Kidney (tissue), 22 donors: ENCODE measurements at places on chromosomes 16 and 17. TPM values are rescaled to one million over a fixed set of nuclear protein-coding genes. Genes with fewer than 3 reads are reported as not detected.

- no peak for DNase-seq
- H3K4me1 ChIP-seq, result no peaks in the 10 kb centered on the region
- H3K4me3 ChIP-seq, result no peak overlapping the region
- no peaks in the 10 kb centered on the region for H3K27me3 ChIP-seq
- no peak overlapping the region for H3K27ac ChIP-seq
These were observed 644.1 kb downstream of the KCNJ2 start for GRCh38 chr17:70813355-70813930.

GRCh38 chr17:37399265-37399803 is 7.3 kb downstream of the ACACA start:
- H3K4me1 ChIP-seq, result no peaks in the 10 kb centered on the region
- H3K4me3 ChIP-seq, result no peak overlapping the region
- H3K27ac ChIP-seq, result no peak overlapping the region
- no peaks in the 10 kb centered on the region for H3K27me3 ChIP-seq

GRCh38 chr17:46031440-46031839 is 32.4 kb downstream of the STH start:
- H3K4me3 ChIP-seq, result no peak overlapping the region
- no peaks in the 10 kb centered on the region for H3K27me3 ChIP-seq
- no peak for DNase-seq
- peaks cover 17% of the 10 kb centered on the region for H3K36me3 ChIP-seq
- H3K4me1 ChIP-seq, result no peaks in the 10 kb centered on the region

DNA sequence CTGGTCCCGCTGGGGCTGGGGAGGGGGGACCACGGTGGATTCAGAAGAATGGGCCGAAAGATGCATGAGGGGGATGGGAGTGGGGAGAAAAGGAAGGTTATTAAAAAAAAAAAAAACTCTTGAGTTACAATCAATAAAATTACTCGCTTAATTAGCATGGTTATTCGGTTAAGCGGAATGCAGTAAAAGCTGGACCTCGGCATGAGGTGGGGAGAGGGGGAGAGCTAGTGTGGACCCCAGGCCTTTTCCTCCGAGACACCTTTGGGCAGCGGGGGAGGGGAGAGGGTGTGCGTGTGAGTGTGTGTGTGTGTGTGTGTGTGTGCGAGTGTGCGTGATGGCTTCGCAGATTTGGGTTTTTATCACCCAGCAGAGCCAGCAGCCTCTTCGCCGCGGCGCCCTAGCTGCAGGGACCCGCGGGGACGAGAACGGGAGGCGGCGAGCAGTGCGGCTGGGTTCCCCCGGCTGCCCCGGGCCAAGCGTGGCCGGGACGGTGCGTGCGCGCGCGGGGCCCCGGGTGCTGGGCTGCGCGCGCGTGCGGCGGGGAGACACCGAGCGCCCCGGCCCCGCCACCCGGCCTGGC is 3.7 kb downstream of the BAHCC1 start:
- H3K36me3 ChIP-seq, result no peaks in the 10 kb centered on the region
- no peaks in the 10 kb centered on the region for H3K27me3 ChIP-seq

DNA sequence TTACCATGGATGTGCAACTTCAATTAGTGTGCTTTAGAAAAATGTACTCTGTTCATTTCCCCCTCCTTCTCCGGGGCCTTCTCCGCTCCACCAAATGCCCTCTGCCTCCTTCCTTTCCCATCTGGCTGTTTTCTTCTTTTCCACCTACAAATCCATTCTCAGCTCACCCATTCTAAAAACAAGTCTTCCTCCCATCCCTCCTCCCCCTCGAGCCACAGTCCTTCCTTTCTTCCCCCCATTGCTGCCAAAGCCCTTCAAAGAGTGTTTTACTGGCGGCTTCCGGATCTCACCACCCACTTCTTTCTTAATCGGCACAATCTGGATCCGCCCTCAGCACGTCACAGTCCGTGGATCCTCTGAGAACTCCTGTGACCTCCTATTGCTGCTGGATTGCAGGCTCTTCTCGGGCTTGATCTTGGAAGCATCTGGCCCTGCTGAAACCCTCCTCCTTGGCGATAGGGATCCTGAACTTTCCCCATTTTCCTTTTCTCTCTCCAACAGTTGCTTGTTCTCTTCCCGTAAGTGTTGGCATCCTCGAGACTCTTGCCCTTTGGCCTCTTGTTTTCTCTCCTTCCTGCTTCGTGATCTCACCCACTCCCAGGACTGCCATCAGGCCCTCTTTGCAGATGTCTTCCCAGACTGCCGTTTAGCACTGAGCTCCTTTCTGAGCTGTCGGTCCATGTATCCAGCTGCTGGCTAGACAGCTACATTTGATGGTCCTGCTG is 36.0 kb upstream of the FBXO47 start:
- peak overlapping the region; percentile 45 for H3K27ac ChIP-seq
- DNase-seq, result peak; percentile 37
- H3K4me1 ChIP-seq, result no peaks in the 10 kb centered on the region
- no peak overlapping the region for H3K4me3 ChIP-seq
- H3K27me3 ChIP-seq, result no peaks in the 10 kb centered on the region

GRCh38 chr17:73749928-73750605 is 105.8 kb upstream of the SDK2 start:
- H3K27me3 ChIP-seq, result no peaks in the 10 kb centered on the region
- no peaks in the 10 kb centered on the region for H3K4me1 ChIP-seq
- H3K27ac ChIP-seq, result no peak overlapping the region
- no peaks in the 10 kb centered on the region for H3K36me3 ChIP-seq

- peaks cover 7% of the 10 kb centered on the region for H3K4me1 ChIP-seq
- H3K27ac ChIP-seq, result no peak overlapping the region
- H3K36me3 ChIP-seq, result no peaks in the 10 kb centered on the region
These were observed 14.9 kb upstream of the B4GALNT2 start for GRCh38 chr17:49117587-49118230.

GRCh38 chr17:41962111-41962510 is 4.5 kb upstream of the CNP start:
- H3K27ac ChIP-seq, result no peak overlapping the region
- H3K27me3 ChIP-seq, result no peaks in the 10 kb centered on the region
- DNase-seq, result no peak
- H3K4me1 ChIP-seq, result peaks cover 3% of the 10 kb centered on the region
- no peak overlapping the region for H3K4me3 ChIP-seq

DNA sequence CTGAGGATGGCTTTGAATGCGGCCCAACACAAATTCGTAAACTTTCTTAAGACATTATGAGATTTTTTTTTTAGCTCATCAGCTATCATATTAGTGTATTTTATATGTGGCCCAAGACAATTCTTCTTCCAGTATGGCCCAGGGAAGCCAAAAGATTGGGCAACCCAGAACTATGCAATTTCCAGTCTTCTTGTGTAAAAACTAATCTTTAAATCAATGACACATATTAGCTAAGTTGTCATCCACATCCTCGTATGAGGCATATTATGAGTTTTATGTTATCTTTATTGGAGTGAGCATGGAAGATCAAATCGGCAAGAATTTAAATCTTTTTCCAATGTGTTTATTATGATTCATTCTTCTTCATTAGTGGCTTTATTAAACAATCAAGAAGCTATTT is 198.6 kb upstream of the HSBP1 start:
- H3K4me1 ChIP-seq, result no peaks in the 10 kb centered on the region
- no peaks in the 10 kb centered on the region for H3K27me3 ChIP-seq
- no peaks in the 10 kb centered on the region for H3K36me3 ChIP-seq
- DNase-seq, result no peak
- no peak overlapping the region for H3K4me3 ChIP-seq
- H3K27ac ChIP-seq, result no peak overlapping the region

DNA sequence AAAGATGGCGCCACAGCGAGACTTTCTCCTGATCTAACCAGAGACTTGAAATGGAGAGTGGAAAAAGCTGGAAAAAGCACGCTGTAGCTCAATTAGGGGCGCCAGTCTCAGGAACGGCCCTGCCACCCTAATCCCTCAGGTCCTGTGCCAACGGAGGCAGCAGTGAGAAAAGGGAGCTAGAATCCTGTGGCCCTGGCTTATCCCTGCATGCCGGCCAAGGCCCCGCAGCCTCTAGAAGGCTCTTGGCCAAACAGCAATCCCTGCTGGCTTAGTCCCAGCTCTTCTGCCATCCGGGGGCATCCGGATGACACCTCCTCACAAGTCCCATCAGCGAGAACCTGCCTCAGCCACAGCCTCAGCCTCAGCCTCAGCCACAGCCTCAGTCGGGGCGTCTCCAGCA is 69.8 kb downstream of the MRM3 start:
- H3K27me3 ChIP-seq, result no peaks in the 10 kb centered on the region
- no peak overlapping the region for H3K4me3 ChIP-seq
- H3K36me3 ChIP-seq, result no peaks in the 10 kb centered on the region
- no peaks in the 10 kb centered on the region for H3K4me1 ChIP-seq
- no peak for DNase-seq

DNA sequence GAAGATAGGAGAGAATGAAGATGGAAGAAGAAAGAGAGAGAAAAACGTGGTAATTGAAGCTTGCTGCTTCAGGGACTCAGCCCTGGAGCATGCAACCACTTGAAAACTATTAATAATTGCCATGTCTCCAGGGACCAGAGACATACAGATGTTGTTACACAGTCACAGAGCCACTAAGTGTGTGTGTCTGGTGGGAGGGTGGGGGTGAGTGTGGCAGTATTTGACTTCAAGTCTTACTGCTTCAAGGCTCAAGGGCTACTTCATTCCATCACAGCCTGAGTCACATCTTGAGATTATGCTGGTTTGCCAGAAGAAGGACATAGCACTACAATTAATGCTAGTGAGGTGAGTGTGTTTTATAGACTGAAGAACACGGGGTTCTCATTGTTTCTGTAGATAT is 202.2 kb downstream of the CDH8 start:
- H3K4me1 ChIP-seq, result no peaks in the 10 kb centered on the region
- H3K36me3 ChIP-seq, result no peaks in the 10 kb centered on the region
- H3K4me3 ChIP-seq, result no peak overlapping the region

GRCh38 chr17:10314329-10314728 is 58.5 kb downstream of the MYH13 start:
- H3K4me3 ChIP-seq, result no peak overlapping the region
- no peaks in the 10 kb centered on the region for H3K36me3 ChIP-seq

- no peaks in the 10 kb centered on the region for H3K36me3 ChIP-seq
- H3K27me3 ChIP-seq, result no peaks in the 10 kb centered on the region
- no peaks in the 10 kb centered on the region for H3K4me1 ChIP-seq
- H3K4me3 ChIP-seq, result no peak overlapping the region
- H3K27ac ChIP-seq, result no peak overlapping the region
These were observed 27.9 kb upstream of the LRRC37A3 start for GRCh38 chr17:64947152-64947551.

GRCh38 chr16:66366433-66367299 is at the start of gene CDH5:
Gene CDH5, plus strand, starts transcription at chr16:66366691. Its CDS starts 12,647 bp downstream, at chr16:66379338.
- no peaks in the 10 kb centered on the region for H3K27me3 ChIP-seq
- H3K4me1 ChIP-seq, result no peaks in the 10 kb centered on the region
- peak within 1 kb of the TSS; percentile 33 for H3K4me3 ChIP-seq
- H3K36me3 ChIP-seq, result no peaks in the 10 kb centered on the region
- DNase-seq, result no peak

GRCh38 chr17:60730273-60730672 is 52.6 kb downstream of the BCAS3 start:
- no peaks in the 10 kb centered on the region for H3K4me1 ChIP-seq
- H3K36me3 ChIP-seq, result no peaks in the 10 kb centered on the region
- no peak overlapping the region for H3K4me3 ChIP-seq
- DNase-seq, result no peak
- H3K27me3 ChIP-seq, result no peaks in the 10 kb centered on the region

DNA sequence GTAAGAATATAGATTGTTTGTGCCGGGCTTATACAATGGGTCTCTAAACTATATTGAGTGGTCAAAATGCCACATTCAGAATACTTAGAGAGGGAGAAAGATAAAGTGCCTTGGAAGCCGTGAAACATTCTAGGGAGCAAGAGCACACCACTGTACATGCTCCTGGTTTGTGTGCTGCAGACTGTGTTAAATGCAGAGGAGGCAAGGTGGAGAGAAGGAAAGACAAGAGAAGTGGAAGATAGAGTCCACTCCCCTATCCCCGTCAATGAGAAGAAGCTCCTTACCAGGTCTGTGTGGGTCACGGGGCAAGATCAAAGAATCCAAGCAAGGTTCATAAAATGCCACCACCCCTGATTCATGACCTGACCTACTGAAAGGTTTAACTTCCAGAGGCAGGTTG is 267.1 kb upstream of the TBX2 start:
- H3K4me3 ChIP-seq, result no peak overlapping the region
- DNase-seq, result no peak
- no peaks in the 10 kb centered on the region for H3K27me3 ChIP-seq
- H3K4me1 ChIP-seq, result no peaks in the 10 kb centered on the region
- H3K27ac ChIP-seq, result no peak overlapping the region

- H3K27me3 ChIP-seq, result no peaks in the 10 kb centered on the region
- no peaks in the 10 kb centered on the region for H3K36me3 ChIP-seq
- peak; percentile 24 for DNase-seq
- peaks cover 6% of the 10 kb centered on the region for H3K4me1 ChIP-seq
- no peak overlapping the region for H3K4me3 ChIP-seq
- H3K27ac ChIP-seq, result no peak overlapping the region
These were observed 1.1 kb upstream of the PKMYT1 start for GRCh38 chr16:2981177-2981898.

GRCh38 chr16:26863931-26864330 is 202.8 kb upstream of the C16orf82 start:
- H3K4me1 ChIP-seq, result no peaks in the 10 kb centered on the region
- H3K27me3 ChIP-seq, result no peaks in the 10 kb centered on the region
- no peak overlapping the region for H3K4me3 ChIP-seq
- no peak overlapping the region for H3K27ac ChIP-seq
- DNase-seq, result peak; percentile 69

DNA sequence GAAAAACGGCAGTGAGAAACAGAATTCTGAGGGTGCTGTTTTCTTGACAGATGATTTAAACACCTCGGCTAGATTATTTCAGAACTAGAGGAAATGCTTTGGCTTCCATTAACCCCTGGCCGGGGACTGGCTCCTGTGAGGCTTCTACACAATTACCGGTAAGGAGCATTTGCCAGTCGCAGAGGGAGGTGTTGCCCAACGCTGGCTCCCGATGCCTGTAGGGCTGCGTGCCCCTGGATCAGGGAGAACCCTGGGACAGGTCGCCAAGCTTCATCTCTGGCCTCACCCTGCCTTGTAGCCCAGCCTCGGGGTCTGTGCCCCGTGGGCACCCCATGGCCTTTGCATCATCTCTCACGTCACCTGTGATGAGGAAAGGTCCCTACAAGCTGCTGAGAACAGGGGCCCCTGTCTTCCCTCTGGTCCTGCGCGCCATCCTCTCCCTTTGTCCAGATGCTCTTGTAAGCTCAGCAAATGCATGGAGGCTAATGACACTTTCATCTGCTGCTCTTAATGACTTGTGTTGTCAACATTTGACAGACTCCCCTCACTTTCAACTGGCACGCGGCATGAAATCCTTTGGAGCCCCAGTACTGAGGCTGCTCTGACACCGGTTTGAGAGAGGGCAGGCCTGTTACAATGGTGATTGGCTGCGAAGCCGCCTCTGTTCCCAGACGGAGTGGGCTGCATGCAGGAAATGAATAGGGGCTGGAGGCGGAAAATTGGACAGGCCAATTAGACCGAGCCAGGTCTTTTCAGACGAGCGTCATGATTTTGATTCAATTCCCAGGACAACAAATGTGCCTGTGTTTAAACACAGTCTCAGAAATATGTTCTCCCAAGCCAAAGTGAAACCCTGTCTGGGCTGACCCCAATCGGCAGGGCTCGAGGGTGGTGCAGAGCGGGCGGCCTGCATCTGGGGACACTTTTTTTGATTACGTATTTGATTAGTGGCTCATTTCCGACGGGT is 85.5 kb upstream of the DOC2B start:
- no peak overlapping the region for H3K4me3 ChIP-seq
- H3K27ac ChIP-seq, result peak overlapping the region; percentile 76
- peaks cover 4% of the 10 kb centered on the region for H3K4me1 ChIP-seq
- DNase-seq, result peak; percentile 32

The MYH3 gene
- 2.9 TPM for total RNA-seq

The KRT38 gene
- total RNA-seq, result not detected

The RHBDL3 gene
- total RNA-seq, result 0.13 TPM

The TEX2 gene
- total RNA-seq, result 39.1 TPM

The IRX3 gene
- total RNA-seq, result 37.9 TPM

The NPB gene
- total RNA-seq, result 0.66 TPM

The C17orf107 gene
- total RNA-seq, result 4.4 TPM

The TMEM11 gene
- total RNA-seq, result 17.4 TPM

The RASD1 gene
- 147 TPM for total RNA-seq

The ACD gene
- 15.2 TPM for total RNA-seq

The MT1H gene
- total RNA-seq, result 4.4 TPM
